Fibroblast of skin of right quadriceps (primary cell): ENCODE measurements at places on chromosomes 16 and 17.

DNA sequence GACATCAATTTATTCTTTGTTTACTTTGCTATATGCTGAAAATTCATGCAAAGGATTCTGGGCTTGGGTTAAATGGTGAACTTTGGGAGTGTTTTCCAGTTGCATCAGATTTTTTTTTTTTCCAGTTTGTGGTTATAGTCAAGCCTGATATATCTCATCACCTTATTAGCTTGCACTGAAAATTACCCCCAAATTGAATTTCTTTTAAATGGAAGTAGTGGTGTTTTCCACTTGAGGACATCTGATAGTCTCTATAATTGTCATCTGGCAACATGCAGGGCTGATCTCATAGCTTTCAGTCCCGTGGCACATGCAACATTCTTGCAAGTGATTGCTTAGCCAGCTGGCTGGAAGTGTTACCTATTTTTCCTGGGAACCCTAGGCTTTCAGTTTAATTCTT lies 4.7 kb upstream of the KRTAP3-1 start:
- DNase-seq = peak; percentile 82

DNA sequence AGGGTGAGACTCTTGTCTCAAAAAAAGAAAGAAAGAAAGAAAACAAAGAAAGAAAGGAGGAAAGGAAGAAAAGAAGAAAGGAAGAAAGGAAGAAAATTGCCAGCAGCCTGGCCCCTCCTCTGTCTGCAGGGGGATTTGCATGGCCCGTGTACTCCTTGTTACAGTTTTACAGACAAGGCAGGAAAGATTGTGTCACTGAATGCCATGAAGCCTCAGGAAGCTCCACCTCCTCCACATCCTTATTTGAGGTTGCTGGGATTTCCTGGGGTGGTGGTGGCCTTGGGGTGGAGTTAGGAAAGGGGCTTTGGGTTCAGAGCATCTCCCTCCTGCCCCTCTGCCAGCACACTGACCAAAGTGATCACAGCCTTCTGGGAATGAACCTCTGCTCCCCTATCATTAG lies 23.6 kb downstream of the CFAP20 start:
- DNase-seq = no peak

DNA sequence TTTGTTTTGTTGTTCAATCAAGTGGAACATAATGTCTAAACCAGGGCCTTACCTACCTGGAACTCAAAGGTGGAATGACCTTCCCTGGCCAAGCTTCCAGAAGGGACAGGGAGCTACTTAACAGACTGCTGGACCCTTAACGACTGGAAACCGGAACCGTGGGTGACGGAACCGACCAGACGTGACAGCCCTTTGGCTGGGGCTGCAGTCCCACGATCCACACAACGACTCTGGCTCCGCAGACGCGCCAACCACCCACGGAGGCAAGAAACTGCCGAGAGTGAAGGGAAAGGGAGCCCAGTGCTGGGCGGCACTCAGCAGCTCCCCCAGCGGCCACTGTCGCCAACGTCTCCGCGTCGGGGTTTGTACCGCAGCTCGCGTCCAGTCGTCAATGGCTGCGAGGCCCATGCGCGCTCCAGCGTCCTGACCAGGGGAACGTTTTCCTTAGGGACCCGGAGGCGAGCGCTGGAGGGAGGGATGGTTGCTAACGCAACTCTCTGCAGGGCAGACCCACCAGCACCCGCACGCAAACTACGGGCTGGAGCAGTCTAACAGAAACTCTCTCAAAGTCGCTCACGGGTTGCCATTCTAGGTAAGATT lies 5.5 kb upstream of the KIF22 start:
- DNase-seq = peak; percentile 58

DNA sequence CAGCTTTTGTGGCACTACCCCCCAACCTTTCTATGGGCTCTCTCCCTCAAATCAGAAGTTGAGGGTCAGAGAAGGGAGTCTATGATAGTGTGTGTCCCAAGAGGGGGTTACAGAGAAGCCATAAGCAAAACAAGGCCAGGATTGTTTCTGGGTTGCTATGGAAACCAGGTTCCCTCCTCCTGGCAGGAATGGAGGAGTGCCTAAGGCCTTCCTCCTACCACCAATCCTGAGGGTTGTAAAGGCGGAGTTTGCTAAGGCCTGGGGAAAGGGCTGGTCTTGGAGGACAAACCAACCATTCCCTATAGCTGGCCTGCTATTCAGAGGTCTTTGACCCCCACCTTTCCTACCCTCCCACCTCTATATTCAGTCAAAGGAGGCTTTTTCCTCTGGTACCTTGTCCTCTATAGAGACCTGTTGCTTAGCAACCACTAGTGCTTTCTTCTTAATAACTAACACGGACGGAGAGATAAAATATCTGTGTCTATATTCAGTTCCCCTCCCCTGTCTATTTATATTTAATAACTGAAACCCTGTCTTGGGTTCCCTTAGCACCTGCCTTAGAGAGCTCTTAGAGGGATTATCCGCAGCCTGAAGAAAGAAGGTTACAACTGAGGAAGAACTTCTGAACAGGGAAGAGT lies 43.4 kb downstream of the NEUROD2 start:
- no peak for DNase-seq

DNA sequence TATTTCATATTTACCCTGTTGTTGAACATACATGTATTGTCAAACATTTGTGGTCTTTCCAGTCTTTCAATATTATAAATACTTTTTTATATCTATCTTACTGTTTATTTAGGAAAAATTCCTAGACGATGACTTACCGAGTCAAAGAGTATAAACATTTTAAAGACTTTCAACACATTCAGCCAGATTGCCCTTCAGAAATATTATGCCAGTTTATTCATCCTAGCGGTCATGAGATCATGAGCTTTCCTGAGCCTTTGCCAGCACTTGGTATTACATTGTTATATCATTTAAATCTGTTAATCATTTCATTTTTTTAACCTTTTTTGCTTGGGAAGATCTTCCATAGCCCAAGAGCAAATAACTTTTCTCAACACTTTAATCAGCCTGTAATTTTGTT lies 197.4 kb downstream of the SPECC1 start:
- peak; percentile 50 for DNase-seq

- no peak for DNase-seq
These were observed 464 bp downstream of the HOXB1 start for GRCh38 chr17:48530208-48530886.

DNA sequence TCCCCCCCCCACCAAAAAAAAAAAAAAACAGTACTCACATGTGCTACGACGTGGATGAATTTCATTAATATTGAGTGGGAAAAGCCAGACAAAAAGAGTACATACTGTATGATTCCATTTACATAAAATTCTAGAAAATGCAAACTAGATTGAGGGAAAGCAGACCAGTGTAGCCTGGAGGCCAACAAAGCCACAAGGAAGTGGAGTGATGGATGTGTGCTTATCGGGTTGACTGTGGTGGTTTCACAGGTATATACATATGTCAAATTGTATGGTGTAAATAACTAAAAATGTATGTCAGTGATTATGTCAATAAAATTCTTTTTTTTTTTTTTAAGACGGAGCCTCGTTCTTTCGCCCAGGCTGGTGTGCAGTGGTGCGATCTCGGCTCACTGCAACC lies 1.9 kb upstream of the PLD6 start:
- no peak for DNase-seq

GRCh38 chr16:11674001-11674817 lies 6.0 kb downstream of the SNN start:
- DNase-seq = no peak

- no peak for DNase-seq
These were observed 16.2 kb downstream of the OTOP3 start for GRCh38 chr17:74951680-74952421.

GRCh38 chr16:12329246-12329995 lies 352.9 kb downstream of the SNX29 start:
- DNase-seq = no peak

DNA sequence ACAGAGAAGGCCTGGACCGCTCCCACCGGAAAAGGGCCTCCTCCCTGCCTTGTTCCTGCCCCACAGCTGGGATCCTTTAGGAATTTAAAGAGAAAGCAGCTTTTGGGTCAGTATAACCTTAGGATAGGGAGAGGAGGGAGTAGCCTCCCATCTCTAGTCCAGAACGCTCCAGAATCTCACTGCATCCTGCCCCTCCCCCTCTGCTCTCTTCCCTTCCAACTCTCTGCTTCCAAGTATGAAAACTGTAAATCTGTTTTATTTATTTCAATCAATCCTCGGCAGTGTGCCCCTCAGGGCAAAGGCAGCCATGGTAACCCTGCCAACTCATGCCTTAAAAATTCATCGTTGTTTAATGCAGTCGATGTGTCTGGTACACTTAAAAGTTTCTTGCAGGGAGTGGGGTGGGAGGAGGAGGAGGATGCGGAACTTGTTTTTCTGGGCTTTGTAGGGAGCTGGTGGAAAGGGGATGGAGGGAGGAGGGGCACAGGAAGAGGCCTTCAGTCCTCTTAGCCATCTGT lies 21.2 kb upstream of the MTSS2 start:
- peak; percentile 95 for DNase-seq

GRCh38 chr16:53715023-53715384 lies 11.0 kb downstream of the FTO start:
- no peak for DNase-seq

DNA sequence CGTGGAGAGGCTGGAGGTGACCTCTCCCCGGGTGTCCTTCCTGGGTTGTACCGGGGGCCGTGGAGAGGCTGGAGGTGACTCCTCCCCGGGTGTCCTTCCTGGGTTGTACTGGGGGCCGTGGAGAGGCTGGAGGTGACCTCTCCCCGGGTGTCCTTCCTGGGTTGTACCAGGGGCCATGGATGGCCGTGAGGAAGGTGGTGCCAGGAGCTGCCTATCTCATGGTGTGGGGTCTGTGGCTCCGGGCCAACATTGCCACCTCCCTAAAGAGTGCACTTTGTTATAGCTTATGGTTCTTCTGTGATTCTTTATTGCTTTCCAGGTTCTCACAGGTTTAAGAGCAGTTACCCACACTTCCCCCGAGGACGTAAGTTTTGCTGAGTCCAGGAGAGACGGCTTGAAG lies 86.3 kb upstream of the ZNF750 start:
- DNase-seq = no peak

- peak; percentile 66 for DNase-seq
These were observed 22.2 kb upstream of the PEMT start for GRCh38 chr17:17613708-17614114.

DNA sequence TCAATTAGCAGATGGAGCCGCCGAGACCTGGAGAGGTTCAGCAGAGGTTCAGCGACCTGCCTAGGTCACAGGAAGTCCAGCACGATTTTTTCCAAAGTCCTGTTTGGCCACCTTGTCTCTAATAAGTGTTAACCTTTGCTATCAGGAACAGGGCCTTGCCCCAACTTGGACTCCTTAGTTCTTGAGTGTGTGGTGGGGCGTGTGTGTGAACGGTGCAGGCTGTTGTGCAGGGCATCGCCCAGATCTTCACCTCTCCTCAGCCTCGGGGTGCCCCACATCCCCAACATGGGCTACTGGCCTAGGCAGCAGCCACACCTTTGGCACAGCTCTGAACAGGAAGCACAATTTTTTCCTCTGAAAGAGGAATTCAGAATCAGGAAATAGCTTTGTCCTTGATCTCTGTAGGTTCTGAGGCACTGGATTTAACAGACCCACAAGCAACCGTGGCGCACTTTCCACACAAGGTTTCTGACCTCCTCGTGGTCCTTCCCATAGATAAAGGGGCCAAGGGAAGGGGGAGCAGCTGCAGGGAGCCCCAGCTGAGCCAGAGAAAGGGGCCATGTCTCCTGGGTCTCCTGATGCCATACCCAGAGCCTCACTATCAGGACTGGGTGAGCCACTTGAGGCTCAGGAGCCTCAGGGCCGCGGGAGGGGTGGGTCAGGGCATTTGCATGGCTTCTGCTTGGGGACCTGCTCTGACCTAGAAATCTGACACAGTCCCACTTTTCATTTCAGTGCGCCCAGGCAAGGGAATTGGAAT lies 10.4 kb downstream of the MPRIP start:
- no peak for DNase-seq

- DNase-seq = no peak
These were observed 9.0 kb downstream of the ATAD5 start for GRCh38 chr17:30840771-30841170.

DNA sequence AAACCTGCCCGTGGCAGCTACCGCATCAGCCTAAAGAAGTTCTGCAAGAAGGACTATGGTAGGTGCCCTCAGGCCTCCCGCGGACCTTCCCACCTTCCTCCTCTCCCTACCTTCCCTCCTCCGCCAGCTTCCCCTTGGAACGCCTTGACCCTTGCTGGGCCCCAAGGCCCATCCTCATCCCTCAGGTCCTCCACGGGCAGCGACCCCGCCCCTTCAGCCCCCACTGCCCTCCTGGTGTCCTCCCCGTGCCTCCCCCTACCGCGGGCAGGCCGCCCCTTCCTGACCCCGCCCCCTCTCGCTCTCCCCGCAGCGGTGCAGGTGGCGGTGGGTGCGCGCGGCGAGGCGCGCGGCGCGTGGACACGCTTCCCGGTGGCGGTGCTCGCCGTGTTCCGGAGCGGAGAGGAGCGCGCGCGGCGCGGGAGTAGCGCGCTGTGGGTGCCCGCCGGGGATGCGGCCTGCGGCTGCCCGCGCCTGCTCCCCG lies 1.4 kb upstream of the TBC1D24 start:
- DNase-seq = no peak

GRCh38 chr16:88017587-88018101 lies 66.4 kb downstream of the BANP start:
- DNase-seq = no peak

DNA sequence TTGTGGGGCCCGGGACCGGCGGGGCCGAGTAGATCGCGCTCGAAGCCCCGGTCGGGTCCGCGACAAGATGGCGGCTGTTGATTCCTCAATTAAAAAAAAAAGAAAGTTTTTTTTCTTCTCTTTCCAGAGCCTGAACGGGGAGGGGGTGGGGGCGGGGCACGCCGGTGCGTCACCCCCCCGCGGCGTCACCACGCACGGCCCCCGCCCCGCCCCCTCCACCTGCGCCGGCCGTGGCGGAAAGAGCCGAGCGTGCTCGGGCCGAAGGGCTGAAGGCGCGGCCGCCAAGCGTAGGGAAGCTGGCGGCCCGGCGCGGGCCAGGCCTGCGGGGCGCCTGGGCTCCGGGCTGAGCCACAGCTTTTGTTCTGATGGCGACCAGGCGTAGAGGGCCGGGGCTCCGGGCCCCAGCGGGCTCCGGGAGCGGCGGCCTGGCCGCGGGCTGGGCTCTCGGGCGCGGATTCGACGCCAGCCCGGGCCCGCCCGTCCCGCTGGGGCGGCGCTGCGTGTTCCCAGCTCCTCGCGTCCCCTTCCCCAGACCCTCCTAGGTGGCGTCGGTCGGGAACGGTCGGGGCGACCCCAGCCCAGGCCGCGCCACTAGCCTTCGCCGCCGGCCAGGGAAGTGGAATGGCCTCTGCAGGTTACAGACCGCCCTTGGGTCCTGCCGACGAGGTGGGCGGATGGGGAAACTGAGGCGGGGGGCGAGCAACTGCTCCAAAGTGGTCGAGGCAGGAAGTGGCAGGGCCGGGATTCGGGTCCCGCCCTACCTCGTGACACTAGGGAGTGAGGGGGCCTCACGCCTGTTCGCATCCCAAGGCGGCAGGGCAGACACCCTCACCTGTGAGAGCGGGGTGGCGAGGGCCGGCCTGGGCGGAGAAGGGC lies at the start of gene CREBBP:
Gene CREBBP (minus strand): TSS at position 91 of the 876 bp plus-strand sequence. CDS start 797 bp downstream, outside the sequence.
- DNase-seq = peak; percentile 91

DNA sequence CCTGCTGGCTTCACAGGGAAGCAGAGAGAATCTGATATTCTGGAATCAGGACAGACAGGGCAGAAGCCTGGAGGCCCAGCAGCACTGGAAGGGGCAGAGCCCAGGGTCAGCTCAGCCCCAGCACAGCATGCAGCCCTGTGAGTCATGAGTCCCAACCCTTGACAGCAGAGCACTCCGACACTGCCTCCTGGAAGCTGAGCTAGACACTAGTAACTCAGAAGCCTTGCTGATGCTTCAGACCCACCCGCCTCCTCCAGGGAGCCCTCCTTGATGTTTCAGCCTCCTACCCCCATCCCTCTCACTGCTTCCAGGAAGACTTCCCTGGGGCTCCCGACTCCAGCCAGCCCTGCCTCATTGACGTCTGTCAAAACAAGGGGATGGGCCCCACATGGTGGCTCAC lies 6.9 kb downstream of the CAMKK1 start:
- peak; percentile 49 for DNase-seq
